ENCODE measurements at places on chromosomes 11 and 22. TPM values are rescaled to one million over a fixed set of nuclear protein-coding genes. Genes with fewer than 3 reads are reported as not detected.

Gene DBX1
- not detected for total RNA-seq

DNA sequence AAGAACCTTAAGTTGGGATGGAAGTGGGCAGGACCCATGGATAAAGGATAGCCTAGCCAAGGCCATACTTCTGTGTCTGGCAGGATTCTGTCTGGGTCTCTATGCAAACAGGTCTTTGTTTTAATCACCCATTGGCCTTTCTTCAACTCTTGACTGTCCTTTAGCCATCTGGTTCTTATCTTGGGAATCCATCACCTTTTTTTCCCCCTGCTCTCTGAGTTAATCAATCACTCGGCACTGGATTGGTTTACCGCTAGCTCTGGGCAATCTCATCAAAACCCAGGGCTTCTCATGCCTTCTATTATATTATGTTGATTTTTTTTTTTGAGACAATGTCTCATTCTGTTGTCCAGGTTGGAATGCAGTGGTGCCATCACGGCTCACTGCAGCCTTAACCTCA, 1.8 kb upstream of the RNF169 start:
- H3K27ac ChIP-seq = no peak overlapping the region
- H3K27me3 ChIP-seq = no peaks in the 10 kb centered on the region
- H3K4me3 ChIP-seq = no peak overlapping the region
- no peaks in the 10 kb centered on the region for H3K36me3 ChIP-seq
- peaks cover 7% of the 10 kb centered on the region for H3K4me1 ChIP-seq

DNA sequence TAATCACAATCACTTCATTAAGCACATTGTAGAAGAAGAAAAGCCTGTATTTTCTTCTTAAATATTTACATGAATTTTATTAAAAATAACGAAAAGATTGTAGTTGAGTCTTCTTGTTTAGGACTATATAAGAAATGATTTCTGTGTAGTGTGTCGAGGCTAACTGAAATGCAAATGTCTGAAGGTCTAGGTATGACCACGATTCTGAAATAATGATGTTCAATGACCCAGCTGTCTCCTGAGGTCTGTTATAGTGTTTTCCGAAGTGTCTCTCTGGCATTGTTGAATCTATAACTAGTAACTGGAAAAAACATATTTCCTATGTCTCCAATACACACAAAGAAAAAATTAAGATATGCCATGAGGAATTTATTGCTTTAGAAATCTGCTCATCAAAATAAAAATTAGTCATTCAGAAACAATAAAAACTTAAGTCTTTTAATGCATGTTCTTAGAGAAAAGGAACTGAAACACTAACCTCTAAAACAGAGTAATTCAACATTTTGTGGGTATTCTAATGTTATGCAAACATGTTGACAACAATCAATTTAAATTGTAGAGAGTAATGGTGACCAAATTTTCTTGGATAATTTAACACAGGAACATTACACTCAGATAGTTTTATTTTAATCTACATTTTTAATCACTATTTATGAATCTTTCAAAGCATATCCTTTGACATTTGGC, 55.0 kb downstream of the CASP12 start:
- H3K4me1 ChIP-seq = no peaks in the 10 kb centered on the region
- no peaks in the 10 kb centered on the region for H3K27me3 ChIP-seq
- H3K27ac ChIP-seq = no peak overlapping the region
- DNase-seq = no peak
- H3K36me3 ChIP-seq = no peaks in the 10 kb centered on the region

GRCh38 chr11:69521457-69521856, 40.0 kb downstream of the LINC01488 start:
- H3K27ac ChIP-seq = no peak overlapping the region
- no peaks in the 10 kb centered on the region for H3K27me3 ChIP-seq
- H3K4me1 ChIP-seq = no peaks in the 10 kb centered on the region
- no peak overlapping the region for H3K4me3 ChIP-seq

Gene MUC5AC
- total RNA-seq = 0.03 TPM

- DNase-seq = no peak
- H3K36me3 ChIP-seq = peaks cover 7% of the 10 kb centered on the region
- H3K27me3 ChIP-seq = no peaks in the 10 kb centered on the region
Observed at GRCh38 chr22:49784630-49784971, 43.1 kb downstream of the BRD1 start.

Gene IL10RA
- 37.2 TPM for total RNA-seq

Gene CNGA4
- 0.22 TPM for total RNA-seq

DNA sequence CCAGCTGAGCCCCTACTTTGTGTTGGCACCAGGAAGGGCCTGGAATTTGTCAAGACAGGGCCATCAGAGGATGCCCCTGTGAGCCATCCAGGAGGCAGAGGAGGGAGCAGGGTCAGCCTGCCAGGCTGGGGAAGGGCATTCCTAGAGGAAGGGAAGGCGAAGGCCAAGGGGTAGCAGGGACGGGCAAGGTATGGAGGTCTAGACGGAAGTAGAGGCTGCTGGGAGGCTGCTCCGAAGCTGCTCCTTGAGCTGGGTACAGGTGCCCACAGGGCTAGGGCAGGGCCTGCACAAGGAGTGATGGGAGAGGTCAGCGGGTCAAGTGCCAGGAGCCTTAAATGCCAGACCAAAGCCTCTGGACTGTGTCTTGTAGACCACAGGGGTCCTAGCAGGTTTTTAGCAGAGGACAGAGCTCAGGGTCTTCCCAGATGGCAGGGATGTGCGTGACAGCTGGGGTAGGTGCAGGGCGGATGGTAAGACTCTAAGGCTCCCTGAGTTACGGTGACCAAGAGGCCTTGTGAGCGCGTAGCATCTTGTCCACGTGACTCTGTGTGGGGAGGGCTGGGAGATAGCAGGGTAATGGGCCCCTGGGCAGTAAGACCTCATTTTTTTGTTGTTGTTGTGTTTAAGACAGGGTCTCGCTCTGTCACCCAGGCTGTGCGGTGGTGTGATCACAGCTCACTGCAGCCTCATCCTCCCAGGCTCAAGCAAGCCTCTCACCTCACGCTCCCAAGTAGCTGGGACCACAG, 31.7 kb upstream of the CSNK1E start:
- no peak overlapping the region for H3K27ac ChIP-seq
- H3K36me3 ChIP-seq = no peaks in the 10 kb centered on the region
- H3K4me3 ChIP-seq = no peak overlapping the region
- DNase-seq = peak; percentile 48

Gene CRYAB
- total RNA-seq = 1,312 TPM

- H3K4me3 ChIP-seq = no peak overlapping the region
- DNase-seq = peak; percentile 82
- H3K27me3 ChIP-seq = no peaks in the 10 kb centered on the region
- H3K4me1 ChIP-seq = no peaks in the 10 kb centered on the region
- no peaks in the 10 kb centered on the region for H3K36me3 ChIP-seq
Observed at GRCh38 chr11:2886191-2886894, 768 bp upstream of the CDKN1C start.

- H3K4me3 ChIP-seq = no peak overlapping the region
- peak overlapping the region; percentile 1 for H3K27ac ChIP-seq
- no peaks in the 10 kb centered on the region for H3K27me3 ChIP-seq
Observed at GRCh38 chr11:134498326-134499139, 86.5 kb upstream of the B3GAT1 start.

Gene HBG2
- total RNA-seq = not detected

DNA sequence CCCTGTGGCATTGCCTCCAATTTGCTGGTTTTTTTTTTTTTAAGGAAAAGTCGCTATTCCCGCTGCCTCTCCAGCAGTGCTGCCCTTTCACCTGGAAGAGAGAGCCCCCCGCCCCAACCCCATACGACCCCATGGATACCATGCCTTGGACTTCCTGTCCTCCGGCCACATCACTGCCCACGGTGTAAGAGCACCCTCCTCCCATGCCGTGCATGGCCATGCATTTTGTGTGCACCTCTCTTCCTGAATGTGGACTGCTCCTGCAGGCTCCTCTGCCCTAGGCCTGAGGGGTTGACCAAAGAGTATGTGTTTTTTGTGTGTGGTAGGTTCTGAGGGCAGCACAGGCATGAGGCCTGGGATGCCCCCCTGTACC, 65.6 kb upstream of the SPON1 start:
- DNase-seq = peak; percentile 73
- H3K36me3 ChIP-seq = no peaks in the 10 kb centered on the region
- H3K27me3 ChIP-seq = no peaks in the 10 kb centered on the region
- H3K27ac ChIP-seq = no peak overlapping the region
- H3K4me1 ChIP-seq = peaks cover 10% of the 10 kb centered on the region

GRCh38 chr11:35558513-35558912, 33.1 kb upstream of the PAMR1 start:
- H3K4me3 ChIP-seq = no peak overlapping the region
- H3K27ac ChIP-seq = no peak overlapping the region
- no peaks in the 10 kb centered on the region for H3K27me3 ChIP-seq
- H3K4me1 ChIP-seq = no peaks in the 10 kb centered on the region

GRCh38 chr11:27058456-27058855, 17.8 kb downstream of the BBOX1 start:
- DNase-seq = no peak
- no peaks in the 10 kb centered on the region for H3K4me1 ChIP-seq
- no peaks in the 10 kb centered on the region for H3K27me3 ChIP-seq
- H3K36me3 ChIP-seq = no peaks in the 10 kb centered on the region
